ENCODE measurements at places on chromosomes 2 and 18. TPM values are rescaled to one million over a fixed set of nuclear protein-coding genes. Genes with fewer than 3 reads are reported as not detected.

EML4 gene
- total RNA-seq = 59.5 TPM

NYAP2 gene
- total RNA-seq = 0.22 TPM

SCN3A gene
- total RNA-seq = 0.58 TPM

ZDBF2 gene
- 23.8 TPM for total RNA-seq

GRCh38 chr2:151264157-151264825 lies 2.6 kb upstream of the RBM43 start:
- DNase-seq = no peak

DNA sequence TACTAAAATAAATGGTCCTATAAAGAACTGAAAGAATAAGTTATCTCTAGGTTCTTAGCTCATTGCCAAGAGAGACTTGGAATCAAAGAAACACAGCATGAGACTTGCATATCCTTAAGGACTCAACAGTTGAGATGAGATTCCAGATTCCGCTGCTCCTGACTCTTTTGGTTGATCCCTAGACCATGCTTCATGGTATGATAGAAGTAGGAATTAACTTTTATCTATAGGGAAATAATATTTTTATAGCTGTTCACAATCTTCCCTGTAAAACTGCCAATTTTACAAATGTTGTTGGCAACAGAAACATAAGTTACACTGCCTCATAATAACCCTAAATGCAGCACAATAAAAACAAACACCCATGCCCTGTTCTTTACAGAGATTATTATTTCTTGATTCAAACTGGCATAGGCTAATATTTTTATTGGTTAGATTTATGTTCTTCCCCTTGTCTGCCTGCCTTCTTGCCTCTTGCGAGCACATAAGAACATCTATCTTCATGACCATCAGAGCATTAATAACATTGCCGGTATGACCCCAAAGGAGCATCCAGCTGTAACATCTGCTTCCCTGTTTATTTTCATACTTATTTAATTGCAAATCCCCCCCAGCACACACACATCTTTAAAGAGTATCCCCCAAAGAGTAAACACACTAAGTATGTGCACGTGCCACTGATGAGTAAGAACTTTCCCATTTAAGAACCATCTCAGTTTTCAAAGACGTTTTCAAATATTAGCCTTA lies 735.7 kb upstream of the SLC8A1 start:
- DNase-seq = no peak
